ENCODE measurements at places on chromosomes 16 and 17.

GRCh38 chr17:52419229-52419641 lies 260.7 kb upstream of the CA10 start:
- DNase-seq: no peak

DNA sequence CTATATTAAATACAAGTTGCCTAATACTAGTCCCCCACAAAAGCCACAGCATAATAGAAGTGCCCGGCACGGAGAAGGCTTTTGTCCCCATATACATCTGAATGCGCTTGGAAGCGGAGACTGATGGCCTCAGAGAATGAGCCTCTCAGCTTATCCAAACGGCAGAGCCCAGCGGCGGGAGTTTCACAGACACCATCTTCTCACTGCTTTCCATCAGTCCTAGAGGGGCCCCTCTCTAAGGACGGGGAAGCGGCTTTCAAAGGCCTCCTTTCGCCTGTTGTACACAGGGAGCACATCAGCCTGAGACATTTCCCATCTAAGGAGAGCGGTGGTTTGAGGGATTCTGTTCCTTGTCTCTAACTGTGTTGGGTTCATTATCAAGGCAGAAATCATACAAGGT lies 16.9 kb downstream of the NXN start:
- no peak for DNase-seq

DNA sequence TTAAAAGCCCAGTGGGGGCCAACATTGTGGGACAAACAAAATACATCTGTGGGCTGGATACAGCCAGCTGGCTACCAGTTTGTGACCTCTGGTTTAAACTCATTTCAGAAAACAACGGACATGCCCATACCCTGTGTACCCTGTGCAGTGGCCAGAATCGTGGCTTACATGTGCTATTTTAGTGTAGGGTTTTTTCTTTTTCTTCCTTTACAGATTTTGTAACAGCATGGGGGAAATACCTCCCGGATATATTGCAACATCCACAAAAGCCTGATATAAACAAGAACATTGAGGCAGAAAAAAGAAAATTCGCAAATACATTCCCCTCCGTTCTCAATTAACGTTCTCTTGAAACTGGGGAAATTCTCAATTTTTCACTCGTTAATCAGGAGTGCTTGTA lies 7.3 kb downstream of the HS3ST4 start:
- no peak for DNase-seq

DNA sequence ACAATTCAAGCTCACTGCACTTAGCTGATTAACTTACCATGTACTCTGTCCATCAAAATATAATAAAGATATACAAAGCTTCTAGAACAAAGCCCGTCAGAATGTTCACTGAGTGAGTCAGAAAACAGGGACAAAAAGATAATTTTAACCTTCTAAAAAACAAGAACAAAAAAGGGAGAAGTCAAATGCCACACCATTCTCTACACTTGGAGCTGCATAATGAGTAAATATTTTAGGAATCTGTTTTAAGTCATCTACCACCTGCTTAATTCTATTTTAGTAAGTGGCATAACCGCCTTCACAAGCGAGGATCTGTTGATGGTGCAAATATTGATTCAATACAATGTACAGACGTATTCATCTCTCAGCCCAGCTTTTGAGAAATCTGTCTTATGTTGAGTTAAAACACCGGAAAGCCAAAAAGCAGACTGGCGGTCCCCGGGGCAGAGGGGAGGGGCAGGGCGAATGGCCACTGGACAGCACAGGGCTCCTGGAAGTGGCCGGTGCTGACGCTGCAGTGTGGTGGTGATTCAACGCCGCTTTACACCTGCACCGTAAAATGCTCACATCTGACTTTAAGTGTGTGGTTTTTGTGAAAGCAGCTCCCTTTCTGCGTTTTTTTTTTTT lies 20.1 kb downstream of the RAB40B start:
- DNase-seq: no peak

- DNase-seq: peak; percentile 63
Observed at GRCh38 chr16:56866955-56867830, 2.2 kb downstream of the SLC12A3 start.

DNA sequence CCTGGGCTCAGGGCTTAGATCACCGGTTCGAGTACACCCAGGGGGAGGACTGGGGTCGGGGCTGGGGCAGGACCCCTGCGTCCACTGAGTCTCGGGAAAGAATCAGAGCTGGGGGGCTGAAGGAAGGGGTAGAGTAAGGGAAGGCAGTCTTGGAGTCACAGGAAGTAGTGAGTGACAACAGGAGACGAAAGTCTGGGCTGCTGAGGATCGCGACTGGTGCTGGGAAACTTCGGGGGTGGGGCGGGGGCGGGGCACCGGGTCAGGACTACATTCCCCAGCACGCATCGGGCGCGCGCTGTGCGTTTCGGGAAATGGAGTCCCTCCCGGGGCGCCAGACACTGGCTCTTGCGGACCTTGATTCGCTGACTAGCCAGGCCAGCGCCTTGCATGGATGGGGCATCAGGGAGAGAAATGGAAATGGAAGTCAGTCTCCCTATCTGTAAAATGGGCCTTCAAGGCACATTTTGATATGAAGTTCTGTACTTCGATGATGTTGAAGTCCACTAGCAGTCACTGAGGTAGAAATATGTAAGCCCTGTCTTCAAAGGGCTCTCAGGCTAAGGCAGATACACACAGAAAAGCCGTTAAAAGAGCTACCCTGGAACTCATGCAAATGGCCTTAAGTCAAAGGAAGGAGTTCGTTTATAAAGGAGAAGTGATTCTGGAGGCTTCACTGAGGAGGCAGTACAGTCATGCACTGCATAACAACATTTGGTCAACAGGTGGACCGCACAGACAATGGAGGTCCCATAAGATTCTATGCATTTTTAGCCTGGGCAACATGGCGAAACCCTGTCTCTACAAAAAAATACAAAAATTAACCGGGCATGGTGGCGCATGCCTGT lies 697 bp downstream of the CTF1 start:
- DNase-seq: peak; percentile 87

GRCh38 chr16:83051451-83051850 lies 424.7 kb downstream of the CDH13 start:
- DNase-seq: peak; percentile 7

DNA sequence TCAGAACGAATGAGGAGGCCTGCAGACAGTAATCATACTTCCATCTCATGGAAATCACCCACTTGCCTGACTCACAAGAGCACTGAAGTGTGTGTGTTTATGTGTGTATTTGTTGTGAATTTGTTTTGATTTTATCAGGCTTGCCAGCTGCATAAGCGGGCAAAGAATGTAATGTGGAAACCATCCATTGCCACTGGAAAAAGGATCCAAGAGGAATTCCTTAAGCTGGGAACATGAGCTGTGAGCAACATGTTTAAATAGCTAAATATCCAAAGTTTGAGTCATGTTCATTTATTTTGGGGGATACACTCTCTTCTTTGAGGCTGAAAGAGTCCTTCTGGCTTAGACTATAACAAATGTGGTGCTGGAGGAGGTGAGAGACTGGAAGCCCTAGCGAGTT lies 198.4 kb upstream of the TBX2 start:
- DNase-seq: peak; percentile 96

GRCh38 chr16:63978240-63978639 lies 1143.6 kb downstream of the CDH11 start:
- no peak for DNase-seq

DNA sequence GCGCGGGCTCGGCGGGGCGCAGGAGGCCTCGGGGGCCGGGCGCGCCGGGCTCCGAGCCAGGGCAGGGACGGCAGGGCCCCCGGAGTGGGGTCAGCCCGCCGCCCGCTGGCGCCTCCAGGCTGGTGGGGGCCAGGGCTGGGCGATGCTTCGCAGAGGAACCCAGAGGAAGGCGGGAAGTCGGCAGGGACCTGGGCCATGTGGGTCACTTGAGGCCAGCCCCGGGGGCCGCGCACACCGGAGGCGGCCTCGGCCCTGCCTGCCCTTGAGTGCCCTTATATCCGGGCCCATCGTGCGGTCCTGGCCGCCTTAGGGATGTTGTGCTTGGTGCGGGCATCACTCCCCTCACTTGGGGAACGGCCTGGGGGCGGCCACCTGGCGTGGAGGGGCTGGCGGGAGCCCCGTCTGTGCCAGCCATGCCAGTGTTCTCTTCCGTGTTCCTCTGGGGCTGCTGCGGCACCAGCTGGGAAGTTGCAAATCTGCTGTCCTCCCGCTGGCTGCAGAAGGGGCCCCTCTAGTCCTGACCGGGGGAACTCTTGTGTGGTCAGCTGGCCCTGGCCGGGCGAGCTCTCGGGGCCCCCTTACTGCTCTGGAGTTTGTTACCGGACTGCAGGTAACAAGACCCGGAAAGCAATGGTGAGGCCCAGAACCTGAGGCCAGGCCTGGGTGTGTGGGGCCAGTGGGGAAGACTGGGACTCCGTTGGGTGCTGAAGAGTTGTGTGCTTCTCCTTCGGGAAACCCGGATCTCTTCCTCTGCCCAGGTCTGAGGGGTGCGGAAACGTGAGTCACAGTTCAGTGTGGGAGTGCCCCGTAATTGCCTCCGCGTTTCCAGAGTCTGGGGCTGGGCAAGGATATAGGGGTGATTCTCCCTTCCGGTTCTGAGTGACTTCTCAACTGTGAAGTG lies 849 bp downstream of the CAPN15 start:
- peak; percentile 45 for DNase-seq

- DNase-seq: no peak
Observed at GRCh38 chr17:1473841-1474240, 17.8 kb upstream of the CRK start.

GRCh38 chr17:42750739-42751344 lies 6.0 kb upstream of the EZH1 start:
- no peak for DNase-seq

DNA sequence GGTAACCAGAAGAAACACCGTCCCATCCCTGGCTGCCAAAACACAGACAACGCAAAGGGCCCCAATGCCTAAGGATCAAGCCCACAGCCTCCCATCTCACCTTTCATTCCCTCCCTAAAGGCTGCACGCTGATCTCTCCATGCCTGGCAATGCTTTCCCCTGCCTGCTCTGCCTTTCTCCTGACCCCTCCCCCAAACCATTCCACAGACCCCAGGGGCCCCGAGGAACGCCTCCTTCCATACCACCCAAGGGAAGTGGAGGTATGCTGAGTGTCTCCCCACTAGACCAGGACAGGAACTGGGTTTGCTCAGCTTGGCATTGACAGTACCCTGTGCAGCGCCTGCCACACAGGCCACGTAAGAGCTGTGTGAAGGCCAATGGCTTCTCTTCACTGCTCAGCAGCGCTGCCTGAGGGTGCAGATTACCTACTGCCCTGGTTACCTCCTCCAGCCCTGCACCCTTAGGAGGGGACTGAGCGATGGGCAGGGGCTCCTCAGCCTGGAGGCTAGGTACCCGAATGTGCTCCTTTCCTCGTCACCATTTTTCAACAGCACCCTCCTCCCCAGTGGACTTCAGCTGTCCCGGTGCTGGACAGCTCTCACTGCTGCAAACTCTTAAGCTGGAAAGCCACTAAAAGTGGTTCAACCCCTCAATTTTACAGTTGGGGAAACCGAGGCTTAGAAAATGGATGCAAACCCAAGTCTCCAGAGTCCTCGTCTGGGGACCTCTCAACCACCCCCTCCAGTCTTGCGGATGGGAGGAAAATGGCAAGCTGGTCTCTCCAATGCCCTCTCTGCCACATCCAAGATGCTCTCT lies 45.0 kb downstream of the SRCIN1 start:
- peak; percentile 8 for DNase-seq

- DNase-seq: no peak
Observed at GRCh38 chr16:57775661-57776469, 26.4 kb downstream of the KIFC3 start.

DNA sequence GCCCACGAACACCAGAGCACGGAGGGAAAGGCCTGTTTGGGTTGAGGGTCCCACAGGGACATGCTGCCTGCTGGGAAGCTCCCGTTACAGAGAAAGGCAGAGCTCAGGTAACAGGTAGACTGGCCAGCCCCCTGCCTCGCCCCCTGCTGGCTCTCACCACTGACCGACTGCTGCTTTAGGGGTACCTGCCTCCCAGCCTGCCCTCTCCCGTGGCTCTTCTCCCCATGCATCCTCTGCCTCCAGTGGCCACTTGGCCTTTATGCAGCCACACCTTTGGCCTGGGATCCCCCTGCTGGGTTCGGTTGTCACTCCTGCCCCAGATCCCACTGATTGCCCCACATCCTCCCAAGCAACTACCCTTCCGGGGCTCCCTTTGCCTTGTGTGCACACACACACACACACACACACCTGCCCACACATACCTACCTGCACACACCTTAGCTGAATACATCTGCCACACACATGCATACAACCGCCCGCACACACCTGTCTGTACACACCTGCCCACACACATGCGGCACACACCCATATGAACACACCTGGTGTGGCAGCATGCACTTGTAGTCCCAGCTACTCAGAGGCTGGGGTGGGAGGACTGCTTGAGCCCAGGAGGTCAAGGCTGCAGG lies 7.1 kb downstream of the MCRIP1 start:
- DNase-seq: no peak

GRCh38 chr16:50844840-50845239 lies 103.0 kb downstream of the CYLD start:
- no peak for DNase-seq

DNA sequence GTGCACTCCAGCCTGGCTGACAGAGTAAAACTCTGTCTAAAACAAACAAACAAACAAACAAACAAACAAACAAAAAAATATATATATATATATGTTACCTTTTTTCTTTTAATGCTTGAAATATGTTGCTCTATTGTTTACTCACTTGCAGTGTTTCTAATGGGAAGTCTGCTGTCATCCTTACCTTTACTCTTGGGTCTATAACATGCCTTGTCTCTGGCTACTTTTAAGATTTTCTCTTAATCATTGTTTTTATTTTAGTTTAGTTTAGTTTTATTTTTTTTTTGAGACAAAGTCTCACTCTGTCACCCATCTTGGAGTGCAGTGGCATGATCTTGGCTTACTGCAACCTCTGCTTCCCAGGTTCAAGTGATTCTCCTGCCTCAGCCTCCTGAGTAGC lies 16.1 kb upstream of the TNRC6A start:
- DNase-seq: no peak

- DNase-seq: no peak
Observed at GRCh38 chr17:48530208-48530886, 464 bp downstream of the HOXB1 start.

- DNase-seq: no peak
Observed at GRCh38 chr16:74169066-74169465, 127.5 kb upstream of the PSMD7 start.

DNA sequence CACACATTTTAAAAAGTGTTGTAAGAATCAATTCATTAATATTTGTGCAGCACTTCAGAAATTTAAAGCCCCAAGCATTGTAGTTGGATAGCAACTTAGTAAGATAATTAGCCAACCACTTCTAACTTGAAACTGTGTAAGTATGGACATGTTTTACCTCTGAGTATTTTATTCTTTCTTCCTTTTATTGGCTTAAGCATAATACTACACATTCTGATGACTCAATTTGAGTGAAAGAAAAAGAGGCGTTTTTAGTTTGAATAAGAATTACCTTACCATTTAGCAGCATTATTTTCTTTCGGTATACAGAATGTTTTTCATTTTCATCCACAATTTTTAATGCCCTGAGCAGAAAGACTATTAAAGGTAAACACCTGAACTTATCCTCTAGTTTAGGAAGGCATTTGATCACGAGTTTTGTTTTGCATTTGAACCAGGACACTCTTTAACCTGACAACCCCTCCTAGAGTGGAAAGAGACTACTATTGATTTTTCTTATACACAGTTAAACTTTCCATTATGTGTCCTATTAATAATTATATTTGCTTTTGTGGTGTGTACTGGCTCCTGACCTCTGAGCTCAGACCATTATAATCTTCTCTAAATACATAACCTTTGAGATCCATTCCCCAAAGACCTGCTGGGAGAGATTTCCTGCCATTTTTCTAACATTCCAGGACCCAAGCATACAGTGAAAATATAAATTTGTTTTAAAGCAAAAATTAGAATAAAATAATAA lies 9.2 kb downstream of the NACA2 start:
- no peak for DNase-seq

GRCh38 chr17:50588391-50589049 lies 28.0 kb downstream of the CACNA1G start:
- DNase-seq: no peak

GRCh38 chr17:42744283-42744805 lies 496 bp downstream of the EZH1 start:
- peak; percentile 44 for DNase-seq

All from fibroblast of gingiva (primary cell).